ENCODE measurements at places on chromosomes 7 and 10.

DNA sequence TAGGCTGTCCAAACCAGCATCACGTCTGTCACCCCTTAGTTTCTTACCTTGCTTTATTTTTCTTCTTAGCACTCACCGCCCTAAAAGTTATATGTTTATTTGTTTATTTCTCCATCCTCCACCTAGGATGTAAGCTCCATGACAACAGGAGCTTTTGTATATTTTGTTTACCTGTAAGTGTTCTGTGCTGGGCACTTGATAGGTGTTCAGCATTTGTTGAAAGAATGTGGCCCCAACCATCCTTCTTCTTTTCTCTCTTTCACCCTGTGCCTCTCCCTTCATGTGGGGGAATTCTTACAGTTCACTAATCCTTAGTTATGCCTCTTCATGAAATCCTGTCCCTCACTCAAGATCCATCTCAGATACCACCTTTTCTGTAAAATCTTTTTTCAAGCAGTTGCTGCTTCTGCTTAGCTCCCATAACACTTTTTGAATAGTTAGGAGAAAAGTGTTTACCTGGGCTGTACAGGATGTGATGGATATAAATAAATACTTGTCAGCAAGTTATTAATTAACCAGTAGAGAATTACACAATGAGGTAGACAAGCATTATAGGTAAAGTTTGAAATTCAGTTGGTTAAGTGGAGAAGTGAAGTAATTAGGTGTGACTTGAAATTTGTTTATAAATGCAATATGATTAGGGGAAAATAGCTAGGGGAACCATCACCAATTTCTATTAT lies 9.7 kb downstream of the AHR start:
- DNase-seq, result no peak

GRCh38 chr7:3899559-3899991 lies 598.5 kb downstream of the SDK1 start:
- no peak for DNase-seq

GRCh38 chr7:34747176-34747781 lies 89.3 kb downstream of the NPSR1 start:
- no peak for DNase-seq

- DNase-seq, result no peak
Observed at GRCh38 chr10:80171248-80171660, 34.1 kb downstream of the ANXA11 start.

GRCh38 chr10:77844713-77845445 lies 81.7 kb downstream of the DLG5 start:
- no peak for DNase-seq

DNA sequence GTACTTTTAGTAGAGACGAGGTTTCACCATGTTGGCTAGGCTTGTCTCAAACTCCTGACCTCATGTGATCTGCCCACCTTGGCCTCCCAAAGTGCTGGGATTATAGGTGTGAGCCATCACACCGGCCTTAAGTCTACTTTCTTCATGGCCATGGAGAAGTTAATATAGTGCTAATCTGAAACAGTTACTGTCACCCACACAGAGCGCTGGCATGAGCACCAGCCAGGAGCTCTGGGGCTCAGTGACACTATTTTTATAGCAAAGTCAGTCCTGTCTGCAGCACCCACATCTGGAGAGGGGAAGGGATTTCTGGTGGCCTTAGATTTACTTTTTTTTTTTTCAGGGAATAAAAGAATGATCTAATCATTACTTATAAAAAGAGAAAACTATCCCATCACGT lies 21.3 kb downstream of the DNAJC12 start:
- DNase-seq, result no peak

GRCh38 chr10:115936926-115937767 lies 335.9 kb downstream of the GFRA1 start:
- DNase-seq, result no peak

- no peak for DNase-seq
Observed at GRCh38 chr10:91592266-91592975, 40.5 kb downstream of the PPP1R3C start.

- no peak for DNase-seq
Observed at GRCh38 chr7:159031135-159031701, 113.4 kb downstream of the VIPR2 start.

DNA sequence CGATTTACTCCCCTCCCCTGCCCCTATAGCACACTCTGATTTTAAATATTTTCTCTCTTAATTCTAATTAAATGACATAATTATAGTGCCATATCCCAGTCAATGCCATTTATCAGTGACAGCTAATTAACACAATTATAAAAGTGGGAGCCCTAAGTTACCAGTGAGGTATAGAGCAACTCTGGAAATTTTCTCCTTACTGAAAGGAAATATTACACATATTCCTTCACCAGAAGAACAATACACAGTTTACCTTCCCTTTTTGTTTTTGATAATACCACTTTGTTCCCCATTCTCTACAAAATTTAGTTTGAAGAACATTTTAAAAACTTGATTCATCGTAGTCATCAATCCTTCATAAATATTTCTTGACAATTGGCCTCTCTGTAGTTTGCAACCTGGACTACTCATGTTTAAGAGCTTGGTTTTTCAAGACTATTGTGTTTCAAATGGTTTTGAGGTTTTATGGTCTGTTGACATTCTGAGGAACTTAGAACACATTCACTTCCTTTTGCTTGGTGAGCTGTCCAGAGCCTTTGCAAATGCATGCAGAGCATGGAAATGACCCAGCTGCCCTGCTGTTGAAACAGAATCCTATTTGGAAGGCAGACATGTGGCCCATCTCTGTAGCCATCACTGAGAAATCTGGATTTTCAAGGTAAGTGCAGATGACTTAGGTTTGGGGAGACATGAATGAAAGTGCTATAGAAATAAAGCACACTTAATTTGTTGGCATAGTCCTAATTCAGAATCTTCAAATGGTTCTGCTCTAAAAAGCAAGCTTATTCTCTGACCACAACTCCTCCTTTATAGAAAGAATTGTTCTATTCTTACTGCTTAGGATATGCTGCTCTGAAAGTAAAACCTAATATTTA lies at the start of gene GPR141:
Gene GPR141 (plus strand): TSS at position 521 of the 875 bp plus-strand sequence. CDS start 56,628 bp downstream, outside the sequence.
- DNase-seq, result no peak

GRCh38 chr10:62166331-62167131 lies 102.1 kb downstream of the RTKN2 start:
- DNase-seq, result no peak

- no peak for DNase-seq
Observed at GRCh38 chr10:21494191-21495001, 31.1 kb downstream of the SKIDA1 start.

DNA sequence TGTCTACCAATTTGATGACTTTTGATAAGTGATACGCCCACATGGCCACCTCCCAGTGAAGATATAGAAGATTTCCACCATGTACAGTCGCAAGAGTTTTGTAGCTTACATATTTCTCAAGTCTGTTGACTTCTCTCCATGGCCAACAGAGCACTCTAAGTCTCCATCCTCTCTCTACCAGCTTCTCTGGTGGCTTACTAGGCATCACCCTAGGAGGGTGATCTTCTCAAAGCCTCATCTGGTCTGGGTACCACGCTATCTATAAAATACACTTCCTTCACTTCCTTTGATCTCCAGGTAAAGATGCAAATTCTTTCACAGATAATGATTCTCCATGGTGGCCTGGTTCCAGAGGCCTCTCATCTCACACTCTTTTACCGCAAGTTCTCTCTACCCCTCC lies 49.9 kb downstream of the CALN1 start:
- no peak for DNase-seq

DNA sequence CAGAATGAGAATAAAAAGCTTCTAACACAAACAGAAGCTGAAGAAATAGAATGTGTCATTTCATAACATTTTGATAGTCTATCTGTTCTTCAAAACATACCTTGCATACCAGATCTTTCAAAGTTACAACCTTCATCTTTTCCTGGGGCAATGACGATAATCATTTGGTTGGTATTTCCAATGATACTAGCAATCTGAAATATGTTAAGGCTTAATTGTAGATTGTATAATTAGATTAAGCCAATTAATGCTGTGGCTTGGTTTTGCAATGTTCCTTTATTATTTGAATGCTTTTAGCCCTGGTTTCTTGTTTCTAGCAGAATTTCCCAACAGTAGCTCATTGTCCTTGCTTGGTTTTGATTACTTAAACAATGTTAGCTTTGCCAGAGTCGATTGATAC lies 84.6 kb downstream of the CABCOCO1 start:
- DNase-seq, result no peak

DNA sequence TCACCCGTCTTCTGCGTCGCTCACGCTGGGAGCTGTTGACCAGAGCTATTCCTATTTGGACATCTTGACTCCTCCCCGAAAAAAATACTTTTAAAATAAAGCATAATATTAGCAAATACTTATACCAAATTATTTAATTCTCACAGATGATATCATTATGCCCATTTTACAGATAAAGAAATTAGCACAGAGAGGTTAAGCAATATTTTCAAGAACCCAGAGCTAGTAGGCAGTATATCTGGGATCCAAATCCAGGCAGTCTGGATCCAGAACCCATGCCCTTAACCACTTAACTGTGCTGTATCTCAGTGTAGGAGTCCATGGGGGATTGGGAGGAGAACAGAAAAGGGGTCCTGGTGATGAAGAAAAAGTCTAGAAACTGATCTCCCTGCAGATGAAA lies 6.1 kb downstream of the IQUB start:
- DNase-seq, result no peak

DNA sequence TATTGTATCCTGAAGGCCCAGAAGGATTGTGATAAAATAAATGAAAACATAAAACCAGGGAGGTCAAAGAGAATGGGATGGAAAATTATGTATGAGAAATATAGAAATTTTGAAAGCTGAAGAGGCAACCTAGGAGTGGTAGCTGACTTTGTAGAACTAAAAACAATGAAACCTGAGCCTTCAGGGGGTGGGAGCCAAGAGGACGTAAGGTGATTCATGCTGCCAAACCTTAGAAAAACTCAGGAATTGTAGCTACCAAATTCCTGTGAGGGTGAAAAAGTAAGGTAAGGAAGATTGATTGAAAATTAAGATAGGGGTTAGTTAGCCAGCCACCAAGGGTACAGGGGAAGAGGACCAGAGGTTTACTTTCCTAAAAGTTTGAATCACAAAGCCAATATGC lies 213.2 kb downstream of the KCND2 start:
- no peak for DNase-seq

DNA sequence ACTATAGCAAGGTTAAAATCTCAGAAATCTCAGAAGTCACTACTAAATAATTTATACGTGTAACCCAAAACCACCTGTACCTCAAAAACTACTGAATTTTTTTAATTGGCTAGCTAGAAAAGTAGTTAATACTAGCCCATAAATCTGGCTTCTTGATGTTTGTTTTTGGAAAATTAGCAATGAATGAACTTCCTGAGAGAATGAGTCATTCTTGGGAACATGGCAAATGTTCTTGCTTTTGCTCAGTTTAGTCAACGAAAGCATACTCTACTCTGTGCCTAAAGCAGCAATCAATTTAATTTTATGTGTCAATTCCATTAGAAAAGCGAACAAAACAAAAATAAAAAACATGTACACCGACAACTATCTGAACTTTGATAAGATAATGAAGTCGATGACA lies 69.2 kb downstream of the SEMA3E start:
- DNase-seq, result no peak

DNA sequence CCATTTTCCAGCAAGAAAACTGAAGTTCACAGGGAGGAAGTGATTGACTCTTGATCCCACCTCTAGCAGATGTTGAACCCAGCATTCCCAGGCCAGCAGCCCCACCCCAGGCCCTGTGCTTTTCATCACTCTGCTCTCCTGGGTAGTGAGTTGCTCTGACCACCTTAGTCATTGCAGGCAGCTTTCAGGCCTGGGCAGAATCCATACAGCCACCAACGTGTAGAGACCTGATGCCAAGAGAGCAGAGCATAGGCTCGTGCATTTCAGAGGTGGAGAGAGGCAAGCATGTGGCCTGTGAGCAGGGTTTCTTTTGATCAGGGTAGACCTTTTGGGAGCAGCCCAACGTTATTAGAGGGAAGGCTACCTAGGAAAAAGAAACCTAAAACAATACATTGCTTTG lies 334.6 kb downstream of the PTEN start:
- DNase-seq, result no peak

- DNase-seq, result no peak
Observed at GRCh38 chr10:133439517-133440461, 14.0 kb upstream of the SCART1 start.

- no peak for DNase-seq
Observed at GRCh38 chr7:145700488-145700887, 416.1 kb upstream of the CNTNAP2 start.

GRCh38 chr10:72123616-72124015 lies 35.3 kb upstream of the SPOCK2 start:
- no peak for DNase-seq

- no peak for DNase-seq
Observed at GRCh38 chr7:158031867-158032308, 555.7 kb downstream of the PTPRN2 start.

DNA sequence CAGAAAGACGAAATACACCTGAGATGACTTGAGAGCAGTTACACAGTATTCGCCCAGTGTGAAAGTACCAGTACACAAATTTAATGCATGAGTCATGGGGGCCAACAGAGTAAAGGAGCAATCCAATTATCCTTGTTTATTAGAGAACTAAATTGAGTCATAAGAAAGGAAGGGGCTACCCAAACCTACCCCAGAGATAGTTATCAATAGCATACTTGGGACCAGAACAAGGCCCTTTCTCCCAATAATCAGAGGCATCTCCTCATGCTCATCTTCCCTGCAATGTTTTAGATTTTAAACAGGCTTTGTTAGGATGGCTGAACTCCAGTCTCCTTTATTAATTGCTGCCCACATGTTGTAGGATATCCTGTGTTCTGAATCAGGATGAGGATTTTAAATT lies 239.7 kb upstream of the LRGUK start:
- no peak for DNase-seq

GRCh38 chr10:47383261-47384147 lies 589 bp downstream of the ZNF488 start:
- no peak for DNase-seq

DNA sequence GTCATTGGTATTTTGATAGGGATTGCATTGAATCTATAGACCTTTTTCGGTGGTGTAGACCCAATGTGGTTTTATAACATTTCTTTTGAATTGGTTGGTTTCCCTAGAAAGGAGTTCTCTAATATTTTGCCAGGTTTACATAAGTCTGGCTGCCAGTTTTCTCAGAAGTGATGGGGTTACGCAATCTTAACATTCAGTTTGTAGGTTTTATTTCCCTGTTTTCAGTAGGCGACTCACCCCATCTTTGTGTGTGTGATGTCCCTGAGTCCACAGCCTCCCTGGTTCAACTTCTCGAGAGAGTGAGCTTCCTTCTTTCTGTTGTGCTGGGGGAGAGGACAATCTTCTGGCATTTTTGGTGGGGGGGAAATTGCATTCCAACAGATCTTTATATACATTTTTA lies 9.6 kb upstream of the KIF5B start:
- no peak for DNase-seq

GRCh38 chr7:8357536-8357935 lies 75.9 kb upstream of the NXPH1 start:
- DNase-seq, result no peak

- DNase-seq, result no peak
Observed at GRCh38 chr7:101823096-101823495, 5.7 kb downstream of the CUX1 start.

GRCh38 chr7:1825897-1826741 lies 156.0 kb downstream of the ELFN1 start:
- no peak for DNase-seq

DNA sequence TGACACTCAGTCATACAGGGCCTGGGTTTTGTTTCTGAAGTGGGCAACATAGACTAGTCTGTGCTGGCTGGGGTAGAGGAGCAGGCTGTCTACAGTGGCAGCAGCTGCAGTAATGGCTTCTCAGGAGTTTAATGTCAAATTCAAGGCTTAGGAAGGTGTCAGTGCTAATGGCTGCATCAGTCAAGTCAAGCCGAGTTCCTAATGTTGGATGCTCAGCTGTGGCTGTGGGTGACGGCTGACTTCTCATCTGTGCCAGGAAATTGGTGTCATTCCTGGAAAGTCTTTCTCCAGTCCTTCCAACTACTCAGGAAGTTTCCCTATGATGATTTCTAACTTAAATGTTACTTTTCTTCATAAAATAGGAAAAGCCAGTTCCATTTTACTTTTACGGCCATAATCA lies 468.1 kb upstream of the IGFBP3 start:
- no peak for DNase-seq
